ENCODE measurements at places on chromosomes 5 and 9.

- no peak for DNase-seq
These were observed 41.2 kb downstream of the RCL1 start for GRCh38 chr9:4833781-4834560.

DNA sequence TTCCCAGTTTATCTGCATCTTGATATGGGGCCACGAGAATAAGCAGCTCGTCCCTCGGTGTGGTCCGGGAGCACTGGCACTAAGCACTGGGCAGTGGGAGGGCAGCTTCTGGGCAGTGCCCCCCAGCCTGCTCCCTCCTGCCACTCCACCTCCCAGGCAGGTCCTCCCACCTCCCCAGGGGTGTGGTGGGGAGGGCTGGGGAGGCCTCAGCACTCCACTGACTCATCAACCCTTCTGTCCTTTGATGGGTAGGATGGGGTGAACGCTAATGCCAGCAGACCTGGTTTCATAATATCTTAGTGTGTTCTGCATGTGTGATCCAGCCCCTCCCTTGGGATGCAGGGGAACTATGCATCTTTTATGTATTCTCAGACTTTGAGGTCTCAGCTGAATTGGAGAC is 62.2 kb upstream of the GNE start:
- no peak for DNase-seq

GRCh38 chr9:128298535-128299482 is 22.7 kb downstream of the SWI5 start:
- DNase-seq, result no peak

DNA sequence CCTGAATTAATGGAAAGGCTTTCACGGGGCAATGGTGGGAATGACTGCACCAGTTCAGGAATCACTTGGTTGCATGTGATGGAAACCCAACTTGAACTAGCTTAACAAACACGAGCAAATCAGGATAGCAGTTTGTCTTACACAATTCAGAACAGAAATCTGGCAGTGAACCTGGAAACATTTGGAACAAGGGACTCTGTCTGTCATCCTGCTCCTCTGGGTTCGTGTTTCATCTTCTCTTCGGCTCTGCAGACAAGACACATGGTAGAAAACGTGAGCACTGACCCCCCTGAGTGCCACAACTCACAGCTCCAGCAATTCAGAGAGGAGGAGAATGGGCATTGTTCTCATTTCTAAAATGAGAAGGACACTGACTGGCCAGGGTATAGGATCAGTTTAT is 218.1 kb upstream of the NREP start:
- no peak for DNase-seq
